ENCODE measurements at places on chromosomes 4 and X.

DNA sequence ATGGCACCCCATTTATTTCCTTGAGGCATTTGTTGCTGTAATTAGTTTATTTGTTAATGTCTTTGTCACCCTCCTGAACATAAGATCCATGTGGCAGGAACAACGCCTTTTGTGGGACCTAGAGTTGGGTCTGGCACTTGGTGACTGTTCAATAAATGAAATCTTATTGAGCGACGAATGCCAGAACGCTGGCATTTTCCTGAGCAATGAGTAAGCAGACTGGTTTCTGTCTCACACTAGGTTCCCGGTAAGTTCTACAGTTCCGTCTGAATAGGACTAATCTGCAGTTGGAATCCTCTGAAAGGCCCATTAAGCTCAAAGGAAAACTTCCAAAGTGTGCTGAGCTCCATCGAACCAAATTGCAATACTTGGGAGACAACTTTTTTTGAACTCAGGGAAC is 49.2 kb downstream of the GATB start:
- DNase-seq = no peak

- no peak for DNase-seq
These were observed 128.0 kb downstream of the CFAP299 start for GRCh38 chr4:80463509-80463908.

DNA sequence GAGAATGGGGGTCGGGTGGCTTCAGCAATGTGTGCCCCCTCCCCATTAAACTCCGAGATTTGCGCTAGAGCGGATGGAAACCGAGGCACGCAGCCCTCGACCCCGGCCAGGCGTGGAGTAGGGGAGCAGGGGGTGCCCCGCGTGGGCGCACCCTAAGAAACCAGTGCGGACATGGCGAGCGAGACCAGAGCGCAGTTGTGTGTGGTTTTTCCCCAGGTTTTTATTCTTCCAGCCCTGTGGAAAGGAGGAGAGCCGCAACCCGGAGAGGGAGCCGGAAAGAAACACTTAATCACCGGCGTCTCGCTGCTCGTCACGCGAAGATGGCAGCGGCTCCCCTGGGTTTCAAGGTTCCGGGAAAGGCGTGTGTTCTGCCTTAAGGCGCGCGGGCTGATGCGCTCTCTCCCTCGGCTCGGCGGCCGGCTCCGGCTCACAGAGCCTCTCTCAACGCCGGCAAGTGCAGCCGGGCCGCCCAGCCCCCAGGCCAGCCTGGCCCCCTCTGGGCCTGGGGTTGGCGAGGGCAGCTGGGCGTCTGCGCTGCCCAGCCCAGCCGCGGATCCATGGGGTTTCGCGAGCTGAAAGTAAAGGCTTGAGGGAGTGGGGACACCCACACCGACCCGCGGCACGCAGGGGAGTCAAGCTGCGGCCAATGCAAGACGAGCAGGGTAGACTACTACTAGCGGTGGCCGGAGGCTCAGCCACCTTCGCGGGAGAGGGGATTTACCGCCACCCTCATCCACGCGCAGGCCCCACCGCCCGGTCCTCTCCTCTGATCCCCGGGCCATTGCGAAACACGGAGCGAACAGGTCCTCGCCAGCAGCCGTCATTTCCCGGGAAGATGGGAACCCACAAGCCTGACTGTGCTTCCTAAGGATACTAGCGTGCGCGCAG is 74.0 kb upstream of the BCOR start:
- DNase-seq = peak; percentile 72

GRCh38 chrX:124010157-124010556 is 48.7 kb downstream of the STAG2 start:
- DNase-seq = no peak

DNA sequence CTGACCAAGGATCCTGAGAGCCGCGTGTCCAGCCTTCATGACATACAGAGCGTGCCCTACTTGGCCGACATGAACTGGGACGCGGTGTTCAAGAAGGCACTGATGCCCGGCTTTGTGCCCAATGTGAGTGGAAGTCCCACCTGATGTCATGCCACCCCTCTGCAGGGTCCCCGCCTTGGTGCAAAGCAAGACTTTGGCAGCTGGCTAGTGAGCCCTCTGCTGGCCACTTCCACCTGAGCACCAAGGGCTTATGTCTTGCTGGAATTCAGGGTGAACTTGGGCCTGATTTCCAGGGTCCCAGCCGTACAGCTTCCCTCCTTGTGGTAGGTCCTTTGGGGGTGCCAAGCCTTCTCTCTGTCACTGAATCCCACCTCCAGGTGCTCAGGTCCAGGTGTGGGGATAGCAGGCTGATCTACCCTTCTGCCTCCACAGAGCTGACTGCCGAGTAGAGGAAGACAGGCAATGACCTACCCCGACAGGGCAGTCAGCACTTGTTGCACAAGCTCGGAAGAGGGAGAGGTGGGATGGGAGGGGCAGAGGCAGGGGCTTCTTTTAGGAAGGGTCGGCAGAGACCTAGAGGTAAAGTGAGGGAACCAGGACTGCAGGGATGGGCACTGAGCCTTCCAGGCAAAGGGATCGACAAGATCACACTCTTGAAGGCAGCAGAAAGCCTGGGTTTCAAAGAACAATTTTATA is 248.1 kb downstream of the EVC2 start:
- DNase-seq = no peak

- DNase-seq = no peak
These were observed 13.8 kb downstream of the CXCL13 start for GRCh38 chr4:77619408-77619807.

GRCh38 chr4:189124149-189124758 is 816.4 kb upstream of the FRG1 start:
- DNase-seq = no peak

DNA sequence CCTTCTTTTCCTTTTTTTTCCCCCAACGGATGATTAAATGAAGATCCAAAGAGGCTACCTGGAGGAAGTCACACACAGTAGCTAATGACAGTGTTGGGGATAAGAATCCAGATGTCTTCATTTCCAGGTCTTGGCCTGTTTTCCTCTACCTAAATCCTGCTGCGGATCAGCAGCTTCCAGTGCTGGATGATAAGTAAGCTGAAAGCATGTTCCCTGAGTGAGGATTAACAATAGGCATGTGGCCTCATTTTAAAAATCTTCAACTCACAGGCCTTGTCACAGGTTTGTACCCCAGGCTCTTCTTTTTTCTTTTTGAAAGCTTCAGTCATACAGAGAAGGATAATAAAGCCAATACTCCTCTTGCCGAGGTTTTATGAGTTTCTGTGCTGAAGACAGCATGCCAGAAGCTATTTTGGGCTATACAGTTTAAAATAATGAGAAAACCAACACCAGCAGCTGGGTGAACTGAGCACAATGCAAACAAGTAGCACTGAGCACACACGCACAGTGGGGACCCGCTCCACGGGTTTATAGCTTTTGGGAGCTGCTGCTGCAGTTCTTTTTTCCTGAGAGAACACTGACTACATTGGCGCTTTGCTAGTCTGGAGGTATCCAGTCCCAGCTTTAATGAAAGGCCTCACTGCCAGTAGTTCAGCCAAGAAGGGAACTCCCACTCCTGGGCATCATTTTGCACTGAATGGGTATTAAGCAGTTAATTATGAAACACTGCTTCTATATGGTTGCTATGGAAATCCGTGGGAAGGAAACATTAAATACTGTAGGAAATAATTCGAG is 184.2 kb upstream of the CTSO start:
- no peak for DNase-seq

GRCh38 chrX:38293741-38294140 is 33.6 kb downstream of the RPGR start:
- DNase-seq = no peak

DNA sequence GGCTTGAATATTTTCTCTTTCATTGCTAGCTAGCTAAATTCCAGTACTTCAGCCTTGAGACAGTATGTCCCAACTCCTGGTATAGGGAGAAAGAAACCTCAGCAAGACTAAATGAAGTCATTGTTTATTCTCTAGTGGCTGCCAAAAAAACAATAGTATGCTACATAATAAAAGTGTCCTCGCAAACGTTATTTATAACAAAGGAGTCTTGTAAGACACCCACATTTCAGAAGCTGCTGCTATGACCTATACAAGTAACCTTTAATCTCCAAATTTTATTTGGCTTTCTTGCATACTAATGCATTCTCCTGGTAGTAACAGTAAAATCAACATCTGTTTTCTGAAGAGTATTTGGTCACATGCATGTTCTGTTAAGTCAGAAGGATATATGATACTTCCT is 28.8 kb downstream of the NEK1 start:
- no peak for DNase-seq

GRCh38 chr4:109020861-109021260 is 258.0 kb upstream of the ETNPPL start:
- no peak for DNase-seq
